ENCODE measurements at places on chromosomes 16 and 17.

GRCh38 chr16:81782236-81782635 lies 3.1 kb downstream of the PLCG2 start:
- DNase-seq = no peak

- peak; percentile 91 for DNase-seq
Measured at GRCh38 chr16:87316923-87317749, at the start of gene C16orf95. C16orf95 (minus strand) TSS chr16:87317392; CDS start chr16:87317242, 150 bp downstream.

DNA sequence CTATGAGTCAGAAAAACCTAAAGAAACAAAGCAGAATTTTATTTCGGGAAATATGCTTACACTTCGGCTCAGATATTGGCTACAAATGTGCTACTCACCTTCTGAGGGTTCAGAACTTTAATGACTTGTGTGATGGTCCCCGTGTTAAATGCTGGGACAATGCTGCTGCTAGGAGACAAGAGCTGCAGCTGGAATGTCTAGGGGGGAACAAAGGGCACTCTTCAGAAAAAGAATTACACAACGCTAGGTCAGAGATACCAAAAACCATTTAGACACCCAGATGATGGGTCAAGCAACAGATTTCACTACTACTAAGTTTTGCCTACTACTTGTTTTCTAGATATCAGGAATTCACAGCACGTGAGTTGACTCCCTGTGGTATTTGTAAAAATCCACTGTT lies 10.0 kb upstream of the PHLPP2 start:
- DNase-seq = no peak

DNA sequence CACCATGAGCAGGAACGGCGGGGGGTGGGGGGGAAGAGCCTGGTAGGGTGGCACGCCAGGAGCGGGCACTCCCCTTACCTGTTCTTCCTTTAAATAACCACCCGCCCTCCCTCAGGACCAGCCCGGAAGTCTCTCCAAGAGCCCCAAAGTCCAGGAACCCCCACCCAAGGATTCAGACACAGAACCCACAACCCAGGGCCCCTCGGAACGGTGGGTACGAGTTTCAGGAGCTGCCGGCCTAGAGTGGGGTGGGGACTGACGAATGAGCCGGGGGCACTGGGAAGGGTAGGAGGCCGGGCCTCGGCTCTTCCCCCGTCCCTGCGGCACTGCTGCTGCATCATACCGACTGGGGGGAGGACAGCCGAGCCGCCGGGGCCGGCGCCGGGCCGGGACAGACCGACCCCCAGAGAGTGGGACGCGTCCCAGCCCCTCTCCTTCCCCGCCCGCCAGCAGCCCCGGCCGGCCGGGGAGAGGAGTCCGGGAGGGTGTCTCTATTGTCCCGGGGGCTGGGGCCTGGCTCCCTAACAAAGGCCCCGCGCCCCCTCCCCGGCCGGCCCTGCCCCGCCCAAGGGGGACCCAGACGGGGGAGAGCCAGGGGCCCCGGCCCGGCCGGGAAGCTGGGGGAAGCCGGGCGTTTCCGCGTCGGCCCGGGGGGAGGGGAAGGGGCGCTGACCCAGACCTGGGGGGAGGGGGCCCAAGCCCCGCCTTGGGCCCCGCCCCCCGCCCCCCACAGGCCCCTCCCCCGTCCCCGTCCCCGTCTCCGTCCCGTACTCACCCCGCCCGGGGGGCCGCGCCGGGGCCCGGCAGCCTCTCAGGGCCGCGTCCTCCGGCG lies 747 bp downstream of the ATXN7L3 start:
- peak; percentile 44 for DNase-seq

GRCh38 chr17:1758807-1759206 lies 3.1 kb upstream of the SERPINF1 start:
- DNase-seq = no peak

DNA sequence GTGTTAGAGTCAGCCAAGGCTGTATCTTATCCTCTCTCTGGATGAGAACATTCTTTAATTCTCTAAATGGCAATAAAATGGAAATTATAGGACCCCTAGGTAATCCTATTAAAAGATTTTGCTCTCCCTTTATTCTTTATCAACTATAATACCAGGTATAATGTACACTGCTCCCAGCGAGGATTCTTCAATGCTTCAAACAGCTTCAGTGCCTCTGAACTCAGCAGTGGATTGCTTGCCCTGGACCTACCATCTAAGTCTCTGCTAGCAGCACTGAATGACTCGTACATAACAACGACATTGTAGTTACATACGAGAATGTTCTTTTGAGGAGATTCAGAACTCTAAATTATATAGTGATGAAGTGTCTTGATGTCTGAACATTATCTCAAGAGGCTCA lies 3.7 kb upstream of the OR3A2 start:
- DNase-seq = no peak

DNA sequence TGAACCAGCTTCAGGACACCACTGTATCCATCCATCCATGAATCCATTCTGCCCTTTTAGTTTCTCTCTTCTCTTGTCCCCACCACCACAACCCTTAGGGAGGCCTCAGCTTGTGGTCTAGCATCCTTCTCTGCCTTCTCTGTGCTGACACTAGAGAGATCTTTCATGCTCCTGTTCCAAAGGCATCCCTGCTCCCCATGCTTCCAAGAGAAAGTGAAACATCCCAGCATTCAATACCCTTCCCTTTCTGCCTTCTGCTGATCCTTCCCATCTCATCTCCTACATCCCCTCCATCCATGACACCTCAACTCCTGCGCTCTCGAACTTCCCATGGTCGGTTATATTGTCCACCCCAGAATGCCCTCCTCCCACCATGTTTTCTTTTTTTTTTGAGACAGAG lies 10.0 kb downstream of the RAPGEFL1 start:
- DNase-seq = no peak

DNA sequence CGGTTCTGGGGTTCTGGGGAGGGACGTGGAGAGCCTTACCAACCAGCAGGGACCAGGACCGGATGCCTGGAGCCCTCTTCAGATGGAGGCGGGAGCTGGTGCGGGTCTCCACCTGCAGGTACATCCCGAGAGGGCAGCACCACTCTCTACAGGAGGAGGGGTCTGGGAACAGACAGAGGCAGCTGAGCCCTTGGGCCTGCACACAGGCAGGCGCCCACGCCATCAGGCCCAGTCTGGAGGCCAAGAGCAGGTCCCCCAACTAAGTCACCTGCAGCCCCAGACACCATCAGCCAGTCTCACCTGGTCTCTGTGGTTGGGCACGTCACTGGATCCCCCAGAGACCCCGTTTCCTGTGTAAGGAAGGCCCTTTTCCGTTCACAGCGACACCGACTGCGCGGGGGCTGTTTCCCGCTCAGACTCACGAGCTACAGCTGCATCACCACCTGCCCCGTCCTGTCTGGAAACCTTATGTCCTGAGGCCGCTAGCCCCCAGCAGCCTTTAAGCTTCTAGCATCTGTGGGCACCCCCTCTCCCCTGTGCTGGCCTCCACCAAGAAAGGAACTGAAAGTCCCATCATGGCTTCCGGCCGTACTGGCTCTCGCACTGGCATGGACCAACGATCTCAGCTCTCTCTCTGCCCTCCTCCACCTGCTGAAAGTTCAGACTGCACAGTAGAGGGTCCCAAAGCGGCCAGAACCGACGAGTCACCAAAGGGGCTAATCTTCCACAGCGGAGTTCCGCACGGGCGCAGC lies 1.2 kb downstream of the CYBC1 start:
- peak; percentile 47 for DNase-seq

- DNase-seq = no peak
Measured at GRCh38 chr16:51133688-51134087, 17.4 kb downstream of the SALL1 start.

GRCh38 chr16:85902366-85903155 lies 3.6 kb downstream of the IRF8 start:
- DNase-seq = peak; percentile 28

DNA sequence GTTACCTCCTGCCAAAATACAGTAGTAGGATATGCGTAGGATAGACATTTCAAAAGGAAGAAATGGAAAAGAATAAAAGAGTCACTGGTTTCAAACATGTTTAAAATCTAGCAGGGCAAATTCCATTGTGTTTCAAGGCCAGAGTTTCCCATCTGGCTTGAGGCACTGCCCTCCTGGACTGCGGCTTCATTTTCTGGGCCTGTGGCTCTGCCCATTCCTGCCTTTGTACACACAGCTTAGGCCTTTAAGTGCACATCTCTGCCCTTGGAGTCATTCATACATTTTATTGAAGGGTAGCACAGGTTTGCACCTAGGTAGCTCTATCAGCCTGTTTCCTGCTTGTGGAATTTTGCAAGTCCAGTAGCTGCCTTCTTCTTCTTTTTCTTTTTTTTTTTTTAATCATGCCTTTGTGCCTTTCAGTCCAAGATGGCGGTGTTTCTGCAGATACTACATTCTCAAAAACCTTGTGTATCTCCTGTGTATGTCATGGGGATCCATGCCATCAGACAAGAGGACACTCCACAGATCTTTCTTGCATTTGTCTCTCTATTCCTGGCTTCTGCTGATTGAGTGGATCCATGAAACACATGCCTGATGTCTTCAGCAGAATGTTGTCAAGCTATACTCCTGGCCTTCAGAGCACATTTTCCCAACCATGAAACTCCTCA lies 282.9 kb downstream of the BCAS3 start:
- DNase-seq = no peak

GRCh38 chr16:87321336-87322107 lies 4.3 kb upstream of the C16orf95 start:
- no peak for DNase-seq

DNA sequence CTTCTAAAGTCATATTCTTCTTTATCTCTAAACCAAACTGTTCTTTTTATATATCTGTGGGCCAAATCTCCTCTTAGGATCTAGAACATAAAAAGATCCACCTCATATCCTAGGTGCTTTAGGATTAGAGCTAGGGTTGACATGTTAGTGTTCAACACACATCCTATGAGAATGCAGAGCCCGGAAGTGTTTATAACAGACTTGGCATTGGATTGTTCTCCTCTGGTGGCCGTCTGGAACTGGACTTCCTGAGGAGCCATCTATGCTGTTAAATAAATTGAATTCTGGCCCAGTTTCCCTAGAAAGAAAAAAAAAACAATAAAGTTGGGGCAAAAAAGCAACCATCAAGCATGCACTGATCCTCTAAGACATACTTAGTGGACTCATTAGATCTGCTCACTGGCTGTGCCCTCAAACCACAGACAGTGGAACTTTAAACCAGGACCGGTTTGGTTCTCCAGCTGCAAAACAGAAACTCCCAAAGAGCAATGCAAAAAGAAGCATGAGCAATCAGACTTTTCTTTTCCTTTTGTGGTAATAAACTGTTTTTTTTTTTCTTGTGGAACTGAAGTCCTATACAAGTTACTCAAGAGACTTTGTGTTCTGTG lies 182.5 kb downstream of the ZNF18 start:
- DNase-seq = no peak

GRCh38 chr17:39665642-39666224 lies 584 bp downstream of the TCAP start:
- DNase-seq = no peak

DNA sequence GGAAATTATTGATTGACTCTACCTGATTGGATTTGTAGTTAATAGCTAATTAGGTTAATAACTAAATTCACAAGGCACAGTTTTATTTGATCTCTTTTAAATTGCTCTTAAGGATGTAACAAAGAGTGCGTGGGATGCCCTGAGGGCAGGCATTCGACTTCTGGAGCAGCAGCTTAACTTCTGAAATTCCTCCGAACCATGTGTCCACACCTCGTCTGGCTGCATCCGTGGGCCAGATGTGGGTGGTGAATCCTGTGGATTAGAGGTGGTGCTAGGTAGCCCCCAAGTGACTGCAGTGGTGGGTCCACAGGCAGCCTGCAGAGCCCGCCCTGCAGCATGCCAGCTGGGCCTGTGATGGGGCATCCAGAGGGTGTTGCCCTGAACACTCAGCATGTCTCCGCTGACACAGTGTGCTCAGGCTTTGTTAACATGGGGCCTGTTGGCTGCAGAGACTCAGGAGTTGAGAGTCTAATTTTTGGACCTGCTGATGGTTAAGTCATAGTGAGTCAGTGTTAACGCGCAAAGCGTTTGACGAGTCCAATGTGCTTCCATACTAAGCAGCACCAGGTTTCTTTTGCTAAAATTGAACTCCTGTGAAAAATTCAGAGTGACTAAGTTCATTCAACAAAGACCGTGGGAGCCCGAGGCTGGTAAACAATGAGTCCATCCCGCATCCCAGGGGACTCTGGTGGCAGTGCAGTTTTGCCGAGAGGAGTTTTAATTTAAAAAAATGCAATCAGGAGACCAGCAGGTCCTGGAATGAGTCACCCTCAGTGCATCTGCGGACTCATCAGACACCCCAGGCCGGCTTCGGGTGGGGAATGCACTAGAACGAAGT lies 3.8 kb upstream of the NPB start:
- no peak for DNase-seq

DNA sequence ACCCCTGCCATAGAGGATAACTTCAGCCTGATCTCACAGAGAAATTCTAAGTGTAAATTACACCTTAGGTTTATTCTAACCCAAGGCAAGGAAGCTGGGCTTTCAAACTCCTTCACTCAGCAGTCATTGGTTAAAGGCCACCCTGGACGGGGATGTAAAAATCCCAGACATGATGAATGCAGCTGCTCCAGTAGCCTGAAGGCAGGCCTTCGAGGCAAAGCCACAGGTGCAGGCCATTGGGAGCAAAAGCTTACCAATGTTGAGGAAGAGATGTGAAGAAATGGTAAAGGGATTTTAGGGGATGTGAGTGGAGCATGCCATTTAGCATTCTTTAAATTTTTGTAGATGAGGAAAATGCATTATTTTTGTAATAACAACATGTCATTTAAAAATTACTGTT lies 514.4 kb downstream of the XYLT1 start:
- DNase-seq = no peak

DNA sequence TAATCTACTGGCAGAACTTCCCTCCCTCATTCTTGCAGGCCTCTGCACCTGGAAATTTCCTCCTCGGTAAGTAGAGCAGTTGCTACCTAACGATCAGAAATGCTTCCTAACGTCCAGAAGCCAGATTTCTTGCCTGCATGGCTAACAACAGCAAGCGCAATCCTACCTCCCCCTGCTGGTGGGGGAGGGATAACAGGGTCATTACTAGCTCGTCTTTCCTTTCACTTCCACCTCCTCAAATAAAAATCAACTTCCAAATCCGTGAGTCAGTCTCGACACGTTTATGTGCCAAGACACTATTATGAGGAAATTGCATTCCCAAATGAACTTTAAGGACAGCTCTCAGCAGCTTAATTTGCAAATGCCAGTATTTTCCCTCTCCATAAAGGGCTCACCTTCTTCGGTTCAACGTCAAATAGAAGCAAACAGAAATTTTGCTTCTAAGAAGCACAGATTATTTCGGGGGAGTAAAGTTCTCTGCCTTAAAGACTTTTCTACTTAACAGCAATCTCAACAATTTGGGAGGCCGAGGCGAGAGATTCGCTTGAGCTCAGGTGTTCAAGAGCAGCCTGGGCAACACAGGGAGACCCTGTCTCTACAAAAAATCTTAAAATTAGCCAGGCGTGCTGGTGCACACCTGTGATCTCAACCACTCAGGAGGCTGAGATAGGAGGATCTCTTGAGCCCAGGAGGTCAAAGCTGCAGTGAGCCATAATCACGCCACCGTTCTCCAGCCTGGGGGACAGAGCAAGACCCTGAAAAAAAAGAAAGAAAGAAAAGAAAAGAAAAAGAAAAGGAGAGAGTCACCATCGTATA lies 188.6 kb upstream of the PSMD7 start:
- peak; percentile 1 for DNase-seq

GRCh38 chr17:15409721-15410250 lies 57.6 kb downstream of the CDRT4 start:
- no peak for DNase-seq

- DNase-seq = no peak
Measured at GRCh38 chr16:19645557-19645981, 72.5 kb downstream of the KNOP1 start.

GRCh38 chr16:2007081-2007836 lies 2.4 kb downstream of the ZNF598 start:
- no peak for DNase-seq

- no peak for DNase-seq
Measured at GRCh38 chr17:69480245-69480644, 65.7 kb downstream of the MAP2K6 start.
